Choroid plexus epithelial cell (primary cell): ENCODE measurements at places on chromosomes 2 and 18.
A peak's percentile ranks its signal among the peaks of the same experiment; 100 is the strongest.

- DNase-seq, result peak; percentile 89
Observed at GRCh38 chr18:11488175-11488574, 121.2 kb upstream of the SLC35G4 start.

DNA sequence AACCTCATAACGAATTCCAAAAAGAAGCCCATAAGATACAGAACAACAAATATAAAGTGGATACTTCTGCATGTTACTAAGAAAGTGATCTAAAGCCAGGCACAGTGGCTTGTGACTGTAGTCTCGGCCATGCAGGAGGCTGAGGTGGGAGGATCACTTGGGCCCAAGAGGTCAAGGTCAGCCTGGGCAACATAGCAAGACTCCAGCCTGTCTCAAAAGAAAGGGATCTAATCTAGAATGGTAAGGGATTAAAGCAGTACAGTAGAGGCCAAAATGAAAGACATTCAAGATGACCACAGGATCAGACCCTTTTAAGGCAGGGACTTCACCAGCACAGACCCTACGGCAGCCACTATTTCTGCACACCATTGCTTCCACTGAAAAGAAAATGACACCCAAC, 3.8 kb downstream of the COBLL1 start:
- no peak for DNase-seq

DNA sequence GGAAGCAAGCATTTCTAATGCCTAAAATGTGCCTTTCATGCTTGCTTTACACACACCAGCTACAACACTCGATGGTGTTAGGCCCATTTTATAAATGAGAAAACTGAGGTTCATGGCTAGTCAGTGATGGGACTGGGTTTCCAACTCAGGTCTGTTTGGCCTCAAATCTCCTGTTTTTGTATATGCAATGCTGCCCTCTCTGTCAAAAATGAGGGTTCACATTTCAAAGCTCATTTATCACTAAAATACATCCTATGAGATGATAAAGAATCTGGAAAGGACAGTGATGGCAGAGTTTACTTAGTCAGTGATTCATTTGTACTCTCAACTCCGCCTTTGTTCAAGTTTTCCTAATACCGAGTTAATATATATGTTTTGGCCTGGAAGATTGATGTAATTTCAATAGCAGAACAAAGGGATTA, 92.3 kb downstream of the KCTD1 start:
- DNase-seq, result peak; percentile 47

- no peak for DNase-seq
Observed at GRCh38 chr2:188734691-188735090, 239.5 kb upstream of the COL3A1 start.

GRCh38 chr18:37742436-37742835, 176.8 kb upstream of the CELF4 start:
- no peak for DNase-seq

- no peak for DNase-seq
Observed at GRCh38 chr2:40292291-40292690, 159.6 kb downstream of the SLC8A1 start.

DNA sequence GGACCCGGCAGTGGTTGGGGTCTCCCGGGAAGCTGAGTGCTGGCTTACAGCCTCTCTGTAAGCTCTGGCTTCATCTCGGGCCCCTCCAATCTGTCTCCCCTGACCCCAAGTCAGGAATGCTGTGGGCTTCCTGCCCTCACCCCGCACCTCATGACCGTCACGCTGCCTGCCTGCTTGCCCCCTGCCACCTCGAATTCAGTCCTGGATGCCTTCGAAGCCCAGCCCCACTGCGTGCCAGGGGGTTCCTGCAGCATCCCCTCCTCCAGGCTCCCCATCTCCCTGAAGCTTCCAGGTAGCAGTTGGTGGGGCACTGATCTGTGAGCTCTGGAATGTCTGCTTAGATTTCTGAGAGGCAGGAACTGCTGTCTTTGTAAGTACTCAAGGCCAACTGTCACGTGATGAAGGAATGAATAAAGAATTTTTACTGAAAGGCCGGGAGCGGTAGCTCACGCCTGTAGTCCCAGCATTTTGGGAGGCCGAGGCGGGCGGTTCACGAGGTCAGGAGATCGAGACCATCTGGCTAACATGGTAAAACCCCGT, 6.5 kb downstream of the CLHC1 start:
- DNase-seq, result peak; percentile 11

DNA sequence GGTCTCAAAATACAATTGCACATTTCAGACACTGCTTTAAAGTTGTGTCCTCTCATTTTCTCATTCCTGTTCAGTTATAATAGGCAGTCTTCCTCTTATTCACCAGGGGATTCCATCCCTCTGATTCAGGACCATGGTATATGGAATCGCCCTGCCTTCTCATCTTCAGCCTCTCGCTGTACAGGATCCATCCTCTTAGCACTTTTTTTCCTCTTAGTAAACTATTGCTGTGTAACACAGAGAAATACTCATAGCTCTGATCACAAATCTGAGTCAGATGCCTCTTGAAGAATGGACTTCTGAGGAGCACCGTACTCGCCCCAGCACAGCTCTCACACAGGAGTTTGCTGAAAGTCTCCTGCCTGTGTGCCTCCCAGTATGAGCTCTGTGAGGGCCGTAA, 11.3 kb downstream of the RMP24 start:
- DNase-seq, result peak; percentile 16

DNA sequence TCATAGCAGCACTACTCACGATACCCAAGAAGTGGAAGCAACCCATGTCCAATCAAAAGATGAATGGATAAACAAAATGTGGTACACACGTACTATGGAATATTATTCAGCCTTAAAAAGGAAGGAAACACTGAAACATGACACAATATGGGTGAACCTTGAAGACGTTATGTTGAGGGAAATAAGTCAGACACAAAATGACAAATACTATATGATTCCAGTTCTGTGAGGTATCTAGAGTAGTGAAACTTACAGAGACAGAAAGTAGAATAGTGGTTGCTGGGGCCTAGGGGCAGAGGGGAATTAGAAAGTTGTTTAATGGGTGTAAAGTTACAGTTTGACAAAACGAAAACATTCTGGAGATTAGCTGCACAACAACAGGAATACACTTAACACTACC, 24.7 kb downstream of the TLK1 start:
- DNase-seq, result no peak

GRCh38 chr2:238422285-238422684, 4.4 kb upstream of the ASB1 start:
- DNase-seq, result no peak

GRCh38 chr2:171703574-171704347, 16.5 kb downstream of the DYNC1I2 start:
- peak; percentile 66 for DNase-seq

DNA sequence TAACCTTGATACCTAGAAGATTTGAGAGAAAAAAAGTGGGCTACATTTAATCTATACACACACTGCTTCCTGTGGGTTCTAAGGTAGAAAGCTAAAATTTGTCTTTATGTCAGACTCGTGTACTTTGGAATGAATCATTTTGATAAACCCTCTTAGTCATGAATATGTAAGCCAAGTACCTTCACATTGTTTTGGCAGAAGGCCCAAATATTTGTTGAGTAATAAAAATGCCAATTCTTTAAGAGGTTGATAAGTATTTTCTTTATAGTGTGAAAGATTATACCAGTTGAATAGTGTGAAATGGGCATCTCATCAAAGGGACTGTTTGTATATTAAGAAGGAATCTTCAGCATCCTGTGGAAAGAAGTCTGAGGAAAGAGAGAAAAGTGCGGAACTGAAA, 1464.7 kb upstream of the ZEB2 start:
- DNase-seq, result peak; percentile 87

DNA sequence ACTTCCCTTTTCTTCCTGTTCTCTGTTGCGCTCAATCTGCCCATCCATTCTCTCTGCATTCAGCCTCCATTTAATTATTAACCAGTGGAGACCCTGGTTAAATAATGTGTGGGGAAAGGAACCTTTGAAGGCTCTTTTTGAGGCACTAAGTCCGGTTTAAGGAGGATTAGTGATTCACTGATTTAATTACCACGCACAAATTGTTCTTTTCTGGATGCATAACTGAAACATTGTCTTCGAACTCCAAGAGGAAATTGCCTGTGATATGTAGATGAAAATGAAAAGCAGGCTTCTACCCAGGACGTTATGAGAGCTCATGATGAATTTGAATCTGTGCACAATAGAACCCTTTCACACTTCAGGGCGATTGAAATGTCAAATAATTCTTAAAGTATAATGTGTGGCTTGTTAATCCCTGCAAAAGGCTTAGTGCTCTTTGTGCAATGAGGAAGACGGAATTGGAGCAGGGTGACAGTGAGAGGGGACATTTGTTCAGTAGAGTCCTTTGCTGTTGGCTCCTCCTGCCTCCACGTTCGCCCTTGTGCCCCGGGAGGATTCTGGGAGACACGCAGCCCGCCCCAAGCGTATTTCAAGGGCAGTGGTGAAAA, 51.1 kb upstream of the ZNF236 start:
- DNase-seq, result no peak

DNA sequence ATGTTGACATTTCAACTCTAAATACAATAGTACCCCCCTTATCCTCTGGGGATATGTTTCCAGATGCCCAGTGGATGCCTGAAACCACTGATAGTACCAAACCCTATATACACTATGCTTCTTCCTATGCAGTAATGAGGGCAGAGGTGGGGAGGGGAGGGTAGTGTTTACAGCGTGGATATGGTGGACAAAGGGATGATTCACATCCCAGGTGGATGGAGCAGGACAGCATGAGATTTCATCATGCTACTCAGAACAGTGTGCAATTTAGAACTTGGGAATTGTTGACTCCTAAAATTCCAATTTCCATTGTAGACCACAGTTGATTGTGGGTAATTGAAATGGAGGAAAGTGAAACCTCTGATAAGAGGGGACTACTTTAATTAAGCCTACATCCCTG, 75.4 kb downstream of the TSN start:
- no peak for DNase-seq
